CD4-positive, alpha-beta T cell treated with Interleukin-15 for 4 hours (primary cell): ENCODE measurements at places on chromosomes 3 and 15.

DNA sequence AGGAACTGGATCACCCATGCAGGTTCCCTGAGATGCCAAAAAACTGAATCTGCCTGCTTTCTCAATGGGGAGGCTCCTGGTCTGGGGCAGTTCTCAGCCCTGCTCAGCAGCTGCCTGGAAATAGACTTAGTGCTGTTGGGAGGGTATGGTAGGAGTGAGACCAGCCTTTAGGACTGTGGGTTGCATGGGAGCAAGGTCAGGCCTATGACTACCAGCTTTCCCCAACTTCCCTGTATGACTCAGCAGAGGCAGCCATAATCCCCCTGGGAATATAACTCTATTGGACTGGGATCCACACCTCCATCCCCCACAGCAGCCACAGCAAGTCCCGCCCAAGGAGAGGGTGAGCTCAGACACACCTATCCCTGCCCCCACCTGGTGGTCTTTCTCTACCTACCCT, 87.0 kb downstream of the CFAP44 start:
- DNase-seq, result no peak

DNA sequence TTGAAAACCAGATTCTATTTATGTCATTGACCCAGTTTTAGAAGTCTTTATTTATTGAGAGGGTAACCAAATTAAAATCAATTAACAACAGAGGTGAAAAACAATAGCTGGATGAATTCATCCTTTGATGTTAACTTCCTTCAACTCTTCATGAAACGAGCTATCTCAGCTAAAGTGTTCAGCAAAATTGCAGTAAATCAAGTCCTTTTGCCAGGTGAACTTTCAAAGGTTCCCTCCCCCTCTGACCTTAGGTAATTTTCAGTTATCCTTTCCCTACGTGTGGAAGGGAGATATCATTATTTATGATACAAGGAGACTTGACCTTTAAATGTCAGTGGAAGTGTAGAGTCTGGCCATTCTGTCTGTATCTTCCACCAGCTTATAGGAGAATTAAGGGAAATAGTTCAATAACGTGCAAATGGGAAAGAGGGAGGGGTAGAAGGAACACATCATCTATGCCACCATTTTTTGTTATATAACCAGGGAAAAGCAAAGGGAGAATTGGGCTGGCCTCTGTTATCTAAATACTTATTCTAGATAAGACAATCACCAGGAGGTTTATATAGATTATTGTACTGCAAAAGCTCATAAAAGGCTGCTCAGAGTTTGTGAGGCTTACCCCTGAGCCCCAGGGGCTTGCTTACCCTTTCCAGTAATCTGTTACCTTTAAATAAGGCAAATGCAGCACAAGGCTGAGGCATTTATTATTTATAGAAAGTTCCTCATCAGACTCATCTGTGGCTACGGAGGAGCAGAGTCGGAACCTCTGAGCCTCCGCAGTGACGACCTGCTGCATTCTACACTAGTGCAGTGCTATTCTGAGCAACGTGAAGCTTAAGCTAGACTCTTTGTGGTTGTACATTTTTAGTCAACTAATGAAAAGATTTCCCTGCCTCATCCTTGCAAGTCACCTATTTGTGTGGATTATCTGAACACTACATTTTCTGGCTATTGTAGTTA, 97.7 kb upstream of the ZBED2 start:
- no peak for DNase-seq

DNA sequence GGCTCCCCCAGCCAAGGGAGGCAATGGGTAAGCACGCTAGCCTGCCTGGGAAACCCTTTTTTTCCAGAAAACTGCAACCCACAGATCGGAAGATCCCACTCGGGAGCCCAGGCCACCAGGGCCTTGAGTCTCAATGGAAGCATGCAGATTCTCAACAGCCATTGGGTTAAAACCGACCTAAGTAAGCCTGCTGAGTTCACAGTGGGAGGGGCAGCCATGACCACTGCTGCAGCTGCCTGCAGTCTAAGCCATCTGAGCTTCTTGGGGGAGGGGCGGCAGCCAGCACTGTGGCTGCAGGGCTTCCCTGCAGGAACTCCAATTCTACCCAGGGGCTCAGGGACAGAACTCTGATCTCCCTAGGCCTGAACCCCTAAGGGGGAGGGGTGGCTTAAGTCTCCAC, 82.0 kb downstream of the DPPA2 start:
- DNase-seq, result no peak

DNA sequence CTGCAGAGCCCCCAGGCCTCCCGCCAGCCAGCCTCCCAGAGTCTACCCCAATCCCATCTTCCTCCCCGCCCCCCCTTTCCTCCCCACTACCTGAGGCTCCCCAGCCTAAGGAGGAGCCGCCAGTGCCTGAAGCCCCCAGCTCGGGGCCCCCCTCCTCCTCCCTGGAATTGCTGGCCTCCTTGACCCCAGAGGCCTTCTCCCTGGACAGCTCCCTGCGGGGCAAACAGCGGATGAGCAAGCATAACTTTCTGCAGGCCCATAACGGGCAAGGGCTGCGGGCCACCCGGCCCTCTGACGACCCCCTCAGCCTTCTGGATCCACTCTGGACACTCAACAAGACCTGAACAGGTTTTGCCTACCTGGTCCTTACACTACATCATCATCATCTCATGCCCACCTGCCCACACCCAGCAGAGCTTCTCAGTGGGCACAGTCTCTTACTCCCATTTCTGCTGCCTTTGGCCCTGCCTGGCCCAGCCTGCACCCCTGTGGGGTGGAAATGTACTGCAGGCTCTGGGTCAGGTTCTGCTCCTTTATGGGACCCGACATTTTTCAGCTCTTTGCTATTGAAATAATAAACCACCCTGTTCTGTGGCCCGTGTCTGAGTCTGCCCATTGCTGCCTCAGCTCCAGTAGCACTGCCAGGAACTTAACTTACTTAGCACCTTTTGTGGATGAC, 32.2 kb downstream of the PTPN23 start:
- DNase-seq, result no peak

DNA sequence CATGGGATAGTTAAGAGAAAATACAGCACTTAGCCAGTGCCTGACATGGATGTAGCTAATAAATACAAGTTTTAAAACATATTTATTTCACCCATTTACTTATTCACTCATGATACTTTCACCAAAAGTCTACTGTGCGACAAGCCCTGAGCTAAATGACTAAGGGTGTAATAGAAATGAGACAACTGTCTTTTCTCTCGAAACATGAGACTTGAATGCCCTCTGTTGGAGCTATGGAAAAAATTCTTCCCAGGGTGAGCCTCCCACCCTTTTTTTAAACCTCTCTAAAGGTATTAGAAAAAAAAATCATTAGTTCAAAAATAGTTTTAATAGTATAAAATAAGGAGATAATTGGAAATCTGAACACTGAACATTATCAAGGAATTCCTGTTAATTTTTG, 24.3 kb upstream of the RPL14 start:
- no peak for DNase-seq

DNA sequence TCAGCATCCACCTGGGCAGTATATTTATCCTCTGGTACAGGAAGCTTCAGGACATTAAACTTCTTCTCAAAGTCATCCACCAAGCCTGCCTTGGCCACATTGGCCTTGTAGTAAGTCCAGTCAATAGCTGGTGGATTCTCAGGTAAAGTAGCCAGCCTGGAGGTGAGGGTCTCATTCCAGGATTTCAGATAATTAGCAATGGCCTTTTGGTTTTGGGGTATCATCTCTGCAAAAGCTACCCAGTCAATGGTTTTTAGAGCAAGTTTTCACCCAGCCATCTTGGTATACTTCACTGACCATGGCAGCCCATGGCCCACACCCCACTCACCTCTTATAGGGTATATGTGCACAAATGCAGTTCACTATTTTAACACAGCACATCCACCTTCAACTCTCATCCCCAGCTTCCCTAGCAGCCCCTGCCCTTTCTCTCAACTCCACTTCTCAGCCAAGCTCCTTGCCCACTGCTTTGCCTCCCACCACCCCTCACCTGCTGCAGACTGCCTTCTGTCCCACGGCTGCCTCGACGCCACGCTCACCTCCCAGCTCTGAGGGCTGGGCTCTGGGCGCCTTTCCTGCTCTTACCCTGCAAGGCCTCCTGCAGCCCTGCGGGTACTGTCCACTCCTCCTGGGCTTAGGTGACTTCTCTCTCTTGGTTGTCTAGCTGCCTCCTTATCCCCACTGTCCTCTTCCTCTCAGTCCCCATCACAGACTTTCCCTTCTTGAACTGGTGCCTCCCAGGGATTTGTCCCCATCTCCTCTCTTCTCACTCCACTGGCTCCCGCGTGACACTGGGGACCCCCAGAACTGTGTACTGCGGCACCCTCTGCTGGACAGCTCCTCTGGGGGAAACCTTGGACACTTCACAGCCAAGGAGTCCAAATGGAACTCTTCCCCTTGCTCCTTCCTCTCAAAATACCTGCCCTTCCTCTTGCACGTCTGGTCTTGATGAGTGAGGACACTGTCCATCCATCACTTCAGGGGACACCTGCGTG, 1.7 kb upstream of the TGM5 start:
- DNase-seq, result no peak

- DNase-seq, result no peak
Observed at GRCh38 chr15:69869291-69869690, 228.4 kb downstream of the TLE3 start.

DNA sequence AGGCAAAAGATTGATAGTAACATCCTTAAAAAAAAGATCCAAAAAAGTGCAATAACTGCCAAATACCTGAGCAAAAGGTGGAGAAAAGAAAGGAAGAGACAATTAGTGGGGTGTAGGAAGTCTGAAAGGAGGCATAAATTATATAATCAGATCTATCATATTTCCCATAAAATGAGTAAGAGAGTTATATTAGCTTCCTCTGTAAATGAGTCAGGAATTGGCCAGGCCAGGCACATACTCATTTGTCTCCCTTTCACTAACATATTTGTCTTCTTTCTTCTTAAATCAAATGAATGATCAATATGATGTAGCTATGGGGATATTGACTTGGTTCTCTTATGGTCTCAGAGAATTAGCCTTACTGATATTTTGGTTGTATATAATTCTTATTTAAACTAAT, 292.3 kb upstream of the CADM2 start:
- no peak for DNase-seq

DNA sequence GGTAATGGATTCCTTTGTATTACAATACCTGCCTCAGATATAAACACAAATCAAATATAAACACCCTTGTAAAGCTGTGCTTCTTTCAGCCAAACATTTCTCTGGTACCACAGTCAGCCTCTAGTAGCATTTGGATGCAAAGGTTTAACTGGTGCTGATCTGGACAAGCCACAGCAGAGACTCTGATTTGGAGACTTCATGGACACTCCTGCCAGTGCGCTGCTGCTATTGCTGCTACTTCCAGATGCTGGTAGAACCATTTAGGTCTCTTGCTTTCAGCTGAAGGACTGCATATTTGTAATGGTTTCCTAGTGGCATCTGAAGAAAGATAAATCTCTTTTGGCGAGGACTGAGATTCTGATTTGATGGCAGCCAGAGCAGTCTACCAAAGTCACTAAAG, 36.9 kb downstream of the NCK1 start:
- DNase-seq, result no peak
